Calu3 (cell line): ENCODE measurements at places on chromosomes 1 and 21. TPM values are rescaled to one million over a fixed set of nuclear protein-coding genes. Genes with fewer than 3 reads are reported as not detected.

The OR2L13 gene
- total RNA-seq, result not detected in 2 replicates

The DAB1 gene
- not detected in 2 replicates for total RNA-seq

The SMIM1 gene
- total RNA-seq, result 2.7 and 4.2 TPM in 2 replicates

The OVAAL gene
- not detected in 2 replicates for total RNA-seq

The PCNT gene
- 32.2 and 34.3 TPM in 2 replicates for total RNA-seq

The NTMT2 gene
- total RNA-seq, result not detected in 2 replicates

The RNU1-1 gene
- total RNA-seq, result 1,678 and 1,905 TPM in 2 replicates

The CHRNB2 gene
- 0.07 and 0.22 TPM in 2 replicates for total RNA-seq

DNA sequence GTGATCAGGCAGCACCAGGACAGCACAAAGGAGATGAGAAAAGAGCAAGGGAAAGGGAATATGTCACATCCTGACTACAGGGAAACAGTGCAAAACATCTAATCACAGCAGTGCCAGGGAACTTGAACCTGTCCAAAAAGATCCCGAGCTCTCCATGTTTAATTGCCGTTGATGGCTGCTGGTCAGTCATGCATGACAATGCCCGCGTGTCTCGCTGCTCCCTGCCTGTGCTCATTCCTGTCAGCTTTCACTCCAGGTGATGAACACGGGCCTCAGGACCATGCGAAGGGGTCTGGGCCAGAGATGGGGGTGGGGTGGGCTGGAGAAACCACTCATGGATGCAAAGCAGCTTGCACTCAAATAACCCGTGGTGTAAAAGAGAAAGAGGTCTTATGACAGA lies 287.0 kb downstream of the GPATCH2 start:
- DNase-seq, result no peak
- no peak overlapping the region for H3K4me3 ChIP-seq
- H3K36me3 ChIP-seq, result no peaks in the 10 kb centered on the region
- no peak overlapping the region for H3K27ac ChIP-seq
- no peaks in the 10 kb centered on the region for H3K27me3 ChIP-seq

- DNase-seq, result no peak
- H3K36me3 ChIP-seq, result no peaks in the 10 kb centered on the region
- H3K4me3 ChIP-seq, result no peak overlapping the region
- no peaks in the 10 kb centered on the region for H3K4me1 ChIP-seq
- H3K27me3 ChIP-seq, result no peaks in the 10 kb centered on the region
Measured at GRCh38 chr1:78318011-78318410, 172.8 kb upstream of the PTGFR start.

GRCh38 chr1:64759968-64760367 lies 15.1 kb downstream of the RAVER2 start:
- H3K27me3 ChIP-seq, result no peaks in the 10 kb centered on the region
- H3K4me3 ChIP-seq, result no peak overlapping the region
- H3K36me3 ChIP-seq, result no peaks in the 10 kb centered on the region

DNA sequence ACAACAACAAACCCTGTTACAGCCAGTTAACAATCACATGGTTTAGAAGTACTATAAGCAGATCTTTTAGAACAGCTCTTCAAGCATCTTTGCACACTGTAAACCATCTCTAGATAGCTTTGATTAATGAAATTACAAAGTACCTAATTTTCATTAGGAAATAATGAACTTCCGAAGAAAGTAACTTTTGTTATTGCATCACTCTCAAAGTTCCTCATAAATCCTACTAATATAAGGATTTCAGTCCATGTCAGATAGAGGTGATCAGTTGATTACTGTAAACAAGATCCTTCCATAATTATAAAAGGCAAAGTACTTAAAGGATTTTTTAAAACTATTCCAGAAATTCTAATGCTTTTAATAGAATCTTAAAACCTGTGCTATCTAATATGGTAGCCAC lies 58.2 kb downstream of the FAF1 start:
- H3K27ac ChIP-seq, result no peak overlapping the region
- no peaks in the 10 kb centered on the region for H3K36me3 ChIP-seq
- H3K4me1 ChIP-seq, result no peaks in the 10 kb centered on the region
- DNase-seq, result no peak

GRCh38 chr1:92543131-92544055 lies 56.7 kb upstream of the GFI1 start:
- no peaks in the 10 kb centered on the region for H3K27me3 ChIP-seq
- no peak overlapping the region for H3K27ac ChIP-seq
- DNase-seq, result no peak
- no peaks in the 10 kb centered on the region for H3K36me3 ChIP-seq
- no peak overlapping the region for H3K4me3 ChIP-seq

- no peak overlapping the region for H3K27ac ChIP-seq
- H3K4me3 ChIP-seq, result no peak overlapping the region
- no peak for DNase-seq
- no peaks in the 10 kb centered on the region for H3K27me3 ChIP-seq
- no peaks in the 10 kb centered on the region for H3K36me3 ChIP-seq
Measured at GRCh38 chr1:199170711-199171110, 531.9 kb downstream of the PTPRC start.

GRCh38 chr1:78840453-78841271 lies 165.9 kb downstream of the ADGRL4 start:
- H3K27me3 ChIP-seq, result no peaks in the 10 kb centered on the region
- H3K27ac ChIP-seq, result no peak overlapping the region
- no peak for DNase-seq
- H3K4me3 ChIP-seq, result no peak overlapping the region

DNA sequence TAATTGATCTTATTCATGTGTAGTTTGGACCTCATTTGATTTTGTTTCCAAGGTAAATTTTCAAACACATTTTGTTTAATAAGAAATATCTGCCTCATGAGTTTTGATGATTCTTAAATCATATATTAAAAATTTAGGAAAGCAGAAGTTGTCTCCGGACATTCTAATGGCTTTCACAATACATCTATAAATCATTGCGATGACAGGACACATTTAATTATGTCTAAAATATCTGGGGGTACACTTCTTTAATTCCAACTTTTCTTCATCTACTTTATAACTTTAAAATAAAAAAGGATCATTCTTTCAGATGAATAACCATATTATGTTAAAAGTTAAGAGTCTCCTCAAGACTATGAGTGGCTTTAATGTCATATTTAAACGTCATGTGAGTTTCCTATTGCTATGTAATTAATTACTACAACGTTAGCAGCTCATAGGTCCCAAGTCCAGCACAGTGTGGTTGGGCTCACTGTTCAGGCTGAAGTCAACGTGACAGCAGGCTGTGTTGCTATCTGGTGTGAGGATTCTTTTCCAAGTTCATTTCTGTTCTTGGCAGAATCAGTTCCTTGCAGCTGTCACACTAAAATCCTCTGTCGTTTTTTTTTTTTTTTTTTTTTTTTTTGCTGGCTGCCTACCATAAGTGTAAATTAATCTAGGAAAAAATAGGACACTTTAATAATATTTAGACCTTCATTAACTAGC lies 893.5 kb downstream of the LTN1 start:
- no peak for DNase-seq
- H3K4me1 ChIP-seq, result no peaks in the 10 kb centered on the region
- H3K27me3 ChIP-seq, result no peaks in the 10 kb centered on the region
- H3K27ac ChIP-seq, result no peak overlapping the region

GRCh38 chr1:191953526-191953925 lies 204.7 kb upstream of the RGS18 start:
- no peak overlapping the region for H3K4me3 ChIP-seq
- H3K4me1 ChIP-seq, result no peaks in the 10 kb centered on the region
- no peak for DNase-seq
- no peaks in the 10 kb centered on the region for H3K36me3 ChIP-seq
- H3K27me3 ChIP-seq, result no peaks in the 10 kb centered on the region
- H3K27ac ChIP-seq, result no peak overlapping the region

DNA sequence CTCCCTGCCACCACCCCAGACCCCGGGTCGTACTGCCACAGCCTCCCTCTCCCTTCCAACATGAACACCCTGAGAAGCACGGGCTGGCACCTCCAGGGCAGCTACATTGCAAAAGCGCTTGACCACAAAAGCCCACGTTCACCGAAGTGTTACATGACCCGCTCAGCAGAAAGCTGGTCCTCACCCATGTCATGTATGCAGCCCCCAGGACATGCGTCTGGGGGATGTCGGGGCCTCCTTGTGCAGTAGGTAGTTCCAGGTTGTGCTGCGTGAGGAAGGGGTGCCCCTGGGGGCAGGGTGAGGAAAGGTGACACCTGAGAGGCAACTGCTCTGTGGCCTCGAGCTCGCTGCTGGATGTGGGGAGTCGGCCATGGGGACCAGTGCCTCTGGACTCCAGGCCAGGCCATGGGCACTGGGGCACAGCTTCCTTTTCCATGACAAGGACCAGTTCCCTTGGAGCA lies 102.0 kb upstream of the C1orf174 start:
- DNase-seq, result no peak
- no peak overlapping the region for H3K27ac ChIP-seq
- no peaks in the 10 kb centered on the region for H3K4me1 ChIP-seq
- H3K4me3 ChIP-seq, result no peak overlapping the region
- peaks cover 5% of the 10 kb centered on the region for H3K36me3 ChIP-seq
- H3K27me3 ChIP-seq, result peaks cover 15% of the 10 kb centered on the region

GRCh38 chr1:2213576-2214505 lies 14.3 kb upstream of the SKI start:
- no peak for DNase-seq
- H3K4me1 ChIP-seq, result no peaks in the 10 kb centered on the region

- peaks cover 31% of the 10 kb centered on the region for H3K36me3 ChIP-seq
- no peak for DNase-seq
- no peak overlapping the region for H3K27ac ChIP-seq
- H3K4me1 ChIP-seq, result peaks cover 45% of the 10 kb centered on the region
- H3K4me3 ChIP-seq, result no peak overlapping the region
Measured at GRCh38 chr21:14987370-14988170, 77.2 kb downstream of the NRIP1 start.

- no peak for DNase-seq
- no peak overlapping the region for H3K27ac ChIP-seq
- no peaks in the 10 kb centered on the region for H3K4me1 ChIP-seq
- no peak overlapping the region for H3K4me3 ChIP-seq
Measured at GRCh38 chr1:231694465-231695077, 68.0 kb downstream of the DISC1 start.

- no peaks in the 10 kb centered on the region for H3K4me1 ChIP-seq
- no peaks in the 10 kb centered on the region for H3K27me3 ChIP-seq
- no peak overlapping the region for H3K27ac ChIP-seq
Measured at GRCh38 chr1:46675549-46676314, 4.1 kb downstream of the TEX38 start.

GRCh38 chr1:23751050-23751814 lies 8.0 kb downstream of the ELOA start:
- H3K4me3 ChIP-seq, result no peak overlapping the region
- DNase-seq, result peak; percentile 50

DNA sequence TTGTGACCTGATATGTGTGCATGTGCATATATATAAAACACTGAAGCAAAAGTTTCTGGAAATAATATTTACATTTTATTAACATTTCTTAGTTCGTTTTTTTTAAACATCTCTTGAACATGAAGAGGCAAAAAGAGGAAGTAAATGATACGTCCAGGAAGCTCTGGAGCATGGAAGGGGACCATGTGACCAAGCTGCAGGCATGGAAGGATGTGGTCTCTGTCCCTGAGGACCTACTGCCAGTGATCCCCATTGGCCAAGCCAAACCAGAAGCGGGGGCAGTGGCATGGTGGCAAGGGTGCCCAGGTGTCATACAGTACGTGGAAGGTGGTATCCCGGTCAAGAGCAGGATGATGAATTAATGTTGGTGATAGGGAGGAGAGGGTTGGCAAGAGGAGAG lies 268.3 kb upstream of the PROX1 start:
- no peaks in the 10 kb centered on the region for H3K36me3 ChIP-seq
- no peak overlapping the region for H3K27ac ChIP-seq
- H3K4me3 ChIP-seq, result no peak overlapping the region
- DNase-seq, result no peak
- no peaks in the 10 kb centered on the region for H3K4me1 ChIP-seq

DNA sequence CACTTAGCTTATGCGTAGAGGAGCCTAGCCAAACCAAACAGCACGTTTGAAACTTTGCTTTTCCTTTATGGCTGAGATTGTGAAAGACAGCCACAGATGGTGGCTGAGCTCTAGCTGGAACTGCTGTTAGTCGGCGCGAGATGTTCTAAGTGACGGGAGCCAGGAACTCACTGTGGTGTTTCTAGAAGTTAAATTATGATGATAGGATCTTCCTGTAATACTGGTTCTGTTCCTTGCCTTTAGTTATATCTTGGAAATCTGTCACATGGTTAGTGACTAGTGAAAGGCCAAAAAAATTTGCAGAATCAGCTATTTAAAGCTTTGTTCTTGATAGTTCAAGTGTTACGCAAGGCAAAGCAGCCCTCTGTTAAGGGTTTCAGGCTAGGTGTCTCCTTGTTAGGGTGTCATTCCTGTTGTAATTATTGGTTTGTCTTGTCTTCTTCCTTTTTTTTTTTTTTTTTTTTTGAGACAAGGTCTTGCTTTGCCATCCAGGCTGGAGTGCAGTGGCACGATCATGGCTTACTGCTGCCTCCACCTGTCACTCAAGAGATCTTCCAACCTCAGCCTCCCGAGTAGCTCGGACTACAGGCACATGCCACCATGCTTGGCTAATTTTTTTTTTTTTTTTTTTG lies 22.6 kb downstream of the AK4 start:
- H3K36me3 ChIP-seq, result peaks cover 16% of the 10 kb centered on the region
- DNase-seq, result no peak
- H3K4me1 ChIP-seq, result peaks cover 70% of the 10 kb centered on the region
- no peak overlapping the region for H3K4me3 ChIP-seq

GRCh38 chr1:168348146-168348709 lies 67.6 kb downstream of the TBX19 start:
- peak overlapping the region; percentile 74 for H3K4me3 ChIP-seq
- H3K27me3 ChIP-seq, result no peaks in the 10 kb centered on the region
- peaks cover 7% of the 10 kb centered on the region for H3K4me1 ChIP-seq
- H3K27ac ChIP-seq, result peak overlapping the region; percentile 79
- DNase-seq, result no peak

DNA sequence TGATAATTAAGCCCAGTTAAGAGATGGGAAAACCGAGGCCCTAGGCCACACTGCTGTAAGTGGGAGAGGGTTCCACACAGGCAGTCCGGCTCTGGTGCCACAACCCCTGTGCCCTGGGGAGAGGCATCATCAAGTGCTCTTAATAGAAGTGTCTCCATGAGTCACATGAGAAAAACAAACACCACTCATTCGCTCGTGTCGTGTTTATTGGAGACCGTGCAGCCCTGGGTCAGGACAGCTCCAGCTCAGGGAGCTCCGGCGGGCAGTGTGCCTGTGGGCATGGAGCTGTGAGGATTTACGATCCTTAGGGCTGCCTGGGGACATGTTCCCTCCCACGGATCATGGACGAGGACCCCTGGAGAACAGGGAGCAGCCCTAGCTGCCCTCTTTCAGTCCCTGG lies 658.5 kb downstream of the AJAP1 start:
- H3K36me3 ChIP-seq, result no peaks in the 10 kb centered on the region
- H3K27me3 ChIP-seq, result no peaks in the 10 kb centered on the region
- no peak overlapping the region for H3K4me3 ChIP-seq
